ENCODE measurements at places on chromosomes 2 and 18.

- no peak for DNase-seq
Observed at GRCh38 chr18:46891742-46892214, 25.5 kb downstream of the PIAS2 start.

DNA sequence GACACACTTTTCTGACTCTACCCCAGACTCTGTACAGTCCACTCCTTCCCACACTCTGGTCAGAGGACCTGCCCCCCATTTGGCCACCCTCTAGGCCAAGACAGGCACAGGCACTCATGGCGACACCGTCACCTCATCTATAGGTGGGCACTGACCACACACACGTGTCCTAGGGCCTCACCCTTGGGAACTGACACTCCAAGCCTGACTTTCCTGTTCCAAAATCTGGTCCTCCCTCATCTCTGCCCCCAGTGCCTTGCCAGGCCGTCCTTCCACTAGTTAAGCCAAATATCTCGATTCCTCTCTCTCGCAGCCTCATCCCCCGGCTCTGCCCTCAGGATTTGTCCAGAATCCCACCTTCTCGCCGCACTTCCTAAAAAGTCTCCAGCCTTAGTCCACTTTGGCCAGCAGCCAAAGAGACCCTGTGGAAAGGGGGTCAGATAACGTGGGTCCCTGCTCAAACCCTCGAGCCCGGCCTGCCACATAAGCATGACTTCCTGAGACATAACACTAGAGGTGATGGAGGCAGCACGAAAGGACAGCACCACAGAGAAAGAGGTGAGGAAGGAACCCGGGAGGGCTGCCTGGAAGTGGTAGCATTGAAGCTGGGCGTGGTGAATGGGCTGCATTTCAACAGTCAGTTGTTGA is 105.8 kb upstream of the OTOS start:
- DNase-seq = no peak

DNA sequence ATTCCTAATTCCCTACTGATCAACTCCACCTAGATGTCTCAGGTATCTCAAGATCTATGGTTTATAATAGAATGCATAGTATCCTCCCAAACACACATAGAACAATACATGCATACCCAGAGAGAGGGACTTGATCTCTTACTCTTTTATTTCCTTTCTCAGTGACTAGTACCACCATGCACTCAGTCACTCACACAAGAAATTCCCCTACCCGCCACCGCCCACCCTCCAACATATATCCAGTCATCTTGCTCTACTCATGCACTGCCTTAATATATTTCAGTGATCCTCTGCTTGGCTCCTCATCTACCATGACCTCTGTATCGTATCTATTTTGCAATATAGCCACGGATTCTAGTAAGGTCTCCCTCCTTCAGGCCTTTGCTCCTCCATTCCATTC is 996.9 kb downstream of the LRP1B start:
- DNase-seq = no peak

DNA sequence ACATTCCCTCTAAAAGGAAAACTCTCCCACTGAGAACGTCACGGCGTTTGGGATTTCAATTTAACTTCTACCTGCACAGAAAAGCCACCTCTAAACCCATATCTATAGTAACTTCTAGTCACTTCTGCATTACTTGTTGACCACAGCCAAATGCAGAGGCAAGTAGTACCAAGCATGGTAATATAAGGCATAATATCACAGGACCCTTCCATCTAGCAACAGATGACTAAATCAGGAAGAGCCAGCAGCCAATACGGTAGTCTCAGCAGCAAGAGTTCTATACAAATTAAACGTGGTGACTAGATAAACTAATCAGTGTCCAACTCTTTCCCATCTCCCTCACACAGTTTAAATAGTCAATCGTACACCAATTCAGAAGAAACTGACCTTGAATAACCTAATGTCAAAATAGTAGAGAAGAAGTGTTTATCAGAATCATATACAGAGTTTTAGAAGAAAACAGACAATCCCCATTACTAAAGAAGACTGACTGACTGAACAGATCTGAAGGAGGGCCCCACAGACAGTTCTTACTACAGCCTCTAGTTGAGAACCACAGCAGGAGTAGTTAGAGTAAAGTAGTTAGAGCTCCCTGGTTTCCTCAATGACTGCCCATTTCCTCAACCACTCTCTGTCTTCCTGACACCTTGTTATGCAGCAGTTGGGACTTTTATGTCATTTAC is 30.0 kb downstream of the MEMO1 start:
- no peak for DNase-seq

DNA sequence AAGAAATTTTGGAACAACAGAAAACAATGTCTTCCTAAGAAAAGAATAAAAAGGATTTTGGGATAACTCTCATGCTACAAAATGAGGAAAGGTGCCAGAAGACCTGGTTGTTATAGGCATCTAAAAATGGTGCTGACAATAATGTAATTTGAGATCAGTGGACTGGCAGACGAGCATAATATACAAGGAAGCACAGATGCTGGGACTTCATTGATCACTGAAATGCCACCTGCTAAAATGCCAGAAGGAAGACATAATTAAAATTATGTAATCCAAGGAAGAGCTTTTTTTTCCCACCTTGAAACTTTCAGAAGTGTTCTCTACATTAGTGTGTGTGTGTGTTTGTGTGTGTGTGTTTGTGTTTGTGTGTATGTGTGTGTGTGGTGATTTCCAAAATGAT is 535.9 kb downstream of the XIRP2 start:
- DNase-seq = no peak

- DNase-seq = peak; percentile 56
Observed at GRCh38 chr2:8514796-8515758, 166.8 kb upstream of the ID2 start.

DNA sequence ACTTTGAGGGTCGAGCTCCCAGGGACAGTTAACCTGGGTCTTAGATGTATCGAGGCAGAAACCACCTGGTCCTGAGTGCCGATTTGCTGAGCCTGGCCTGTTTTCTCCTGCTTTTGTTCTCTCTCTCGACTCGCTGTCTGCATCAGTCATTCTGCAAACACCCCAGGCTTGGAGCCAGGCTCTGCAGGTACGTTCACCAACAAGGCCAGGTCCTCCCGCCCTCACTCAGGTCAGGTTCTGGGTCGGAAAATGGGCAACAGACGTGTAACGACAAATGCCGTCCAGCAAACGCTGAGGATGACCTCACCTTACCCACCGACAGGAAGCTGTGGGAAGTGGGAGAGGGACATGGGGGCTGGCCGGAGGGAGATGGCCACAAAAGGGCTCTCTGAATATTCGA is 57.7 kb upstream of the PXDN start:
- no peak for DNase-seq

DNA sequence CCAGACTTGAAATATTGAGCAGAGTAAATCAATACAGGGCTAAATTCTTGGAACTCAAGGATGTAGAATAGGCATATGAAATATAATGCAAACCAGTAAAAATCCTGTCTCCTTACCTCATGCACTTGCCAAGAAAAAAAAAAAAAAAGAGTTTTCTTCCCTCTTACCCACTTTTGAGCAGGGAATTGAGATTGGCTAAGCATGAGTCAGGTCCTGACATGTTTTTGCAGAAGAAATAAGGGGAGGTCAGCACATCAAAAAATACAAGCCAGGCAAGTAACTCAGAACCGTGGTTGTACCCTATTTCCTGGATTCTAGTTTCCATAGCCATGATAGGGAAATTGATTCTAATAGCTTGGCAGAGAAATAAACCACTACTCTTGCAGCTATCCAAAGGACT is 1526.7 kb downstream of the LRP1B start:
- no peak for DNase-seq

- DNase-seq = no peak
Observed at GRCh38 chr2:68110102-68110501, 47.3 kb upstream of the C1D start.

- DNase-seq = no peak
Observed at GRCh38 chr2:7014174-7014640, 97.0 kb downstream of the RNF144A start.

- no peak for DNase-seq
Observed at GRCh38 chr2:189318761-189319160, 122.5 kb upstream of the WDR75 start.

Measured in stimulated activated CD4-positive, alpha-beta T cell treated with anti-CD3 and anti-CD28 coated beads, Interleukin-4, amount 100 ng/mL, for 48 hours (primary cell).